ENCODE measurements at places on chromosomes 12 and 14.

- DNase-seq, result no peak
Observed at GRCh38 chr14:96482986-96483385, 19.2 kb upstream of the PAPOLA start.

GRCh38 chr12:119198440-119198839 is 19.7 kb downstream of the HSPB8 start:
- DNase-seq, result no peak

DNA sequence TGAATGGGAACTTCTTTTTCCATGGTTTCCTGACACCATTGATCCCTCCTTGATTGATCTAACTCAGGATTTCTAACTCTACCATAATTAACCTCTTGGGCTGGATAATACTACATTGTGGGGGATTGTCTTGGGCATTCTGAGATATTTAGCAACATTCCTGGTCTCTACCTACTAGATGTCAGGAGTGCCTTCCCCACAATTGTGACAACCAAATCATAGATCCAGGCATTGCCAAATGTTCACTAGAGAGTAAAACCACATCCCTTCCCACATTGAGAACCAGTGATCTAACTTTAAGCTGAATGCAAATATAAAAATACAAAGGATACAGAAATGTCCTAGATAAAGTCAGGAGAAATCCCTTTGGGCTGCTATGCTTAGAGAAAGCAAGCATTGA is 36.9 kb upstream of the CCDC198 start:
- no peak for DNase-seq

GRCh38 chr12:22255097-22255496 is 79.4 kb downstream of the ST8SIA1 start:
- no peak for DNase-seq

- DNase-seq, result no peak
Observed at GRCh38 chr12:26116829-26117715, 7.8 kb downstream of the BHLHE41 start.

DNA sequence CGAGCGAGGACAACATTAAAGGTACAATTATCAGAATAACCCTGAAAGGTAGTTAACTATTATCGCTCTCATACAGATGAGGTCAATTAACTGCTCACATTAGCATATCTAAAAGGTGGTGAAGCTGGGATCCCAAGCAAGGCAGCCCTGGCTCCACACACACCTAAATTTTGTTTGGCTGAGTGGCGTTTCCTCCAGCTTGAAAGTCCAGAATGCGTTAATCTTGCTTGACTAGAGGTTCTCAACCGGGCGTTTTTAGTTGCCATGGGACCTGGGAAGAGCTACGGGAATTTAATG is 531 bp downstream of the DLGAP5 start:
- DNase-seq, result no peak
